ENCODE measurements at places on chromosomes 1 and 21.
A peak's percentile ranks its signal among the peaks of the same experiment; 100 is the strongest.

DNA sequence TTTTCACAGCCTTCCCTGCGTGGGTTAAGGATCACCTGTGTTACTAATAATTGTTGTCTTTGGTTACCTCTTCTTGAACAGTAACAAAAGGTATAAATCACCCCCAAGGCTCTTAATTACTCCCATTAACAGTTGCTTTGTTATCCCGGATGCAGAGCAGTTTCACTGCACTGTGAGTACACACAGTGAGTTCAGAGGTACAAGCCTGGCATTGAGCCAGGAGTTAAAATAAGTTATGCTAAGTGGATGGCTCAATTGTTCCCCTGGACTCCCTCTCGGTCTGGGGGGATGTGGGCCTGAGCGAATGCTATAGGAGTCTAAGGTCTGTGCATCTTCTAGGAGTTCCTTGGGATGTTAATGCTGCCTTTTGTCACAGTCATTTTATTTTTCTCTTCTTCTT is 258.3 kb downstream of the ATG4C start:
- no peaks in the 10 kb centered on the region for H3K4me1 ChIP-seq
- H3K36me3 ChIP-seq = no peaks in the 10 kb centered on the region
- no peak overlapping the region for H3K27ac ChIP-seq
- no peak for DNase-seq

DNA sequence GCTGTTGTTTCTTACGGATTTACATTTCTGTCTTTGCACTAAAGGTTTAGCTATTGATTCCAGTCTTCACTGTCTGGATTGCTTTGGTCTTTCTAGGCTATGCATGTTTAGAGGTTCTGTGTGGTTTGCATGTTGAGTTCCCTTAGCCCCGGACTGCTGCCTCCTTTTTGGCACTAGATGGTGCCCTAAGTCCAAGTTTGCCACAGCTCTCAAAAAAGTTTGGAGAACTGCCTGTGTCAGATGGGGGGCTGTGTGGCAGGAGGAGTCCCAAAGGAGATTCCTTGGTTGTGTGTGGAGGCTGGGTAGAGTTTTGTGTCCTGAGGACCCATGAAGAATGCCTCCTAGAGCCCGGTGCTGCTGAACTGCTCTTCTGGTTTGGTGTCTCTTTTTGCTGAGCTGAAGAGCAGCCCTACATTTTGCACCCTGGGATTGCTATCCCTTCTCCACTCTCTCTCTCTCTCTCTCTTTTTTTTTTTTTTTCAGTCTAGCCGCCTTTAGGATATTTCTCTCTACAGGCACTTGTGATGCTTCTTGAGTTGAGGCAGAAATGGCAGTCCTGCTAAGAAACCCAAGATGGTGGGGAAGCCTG is 74.4 kb downstream of the PTGS2 start:
- DNase-seq = peak; percentile 46
- no peaks in the 10 kb centered on the region for H3K4me1 ChIP-seq
- no peak overlapping the region for H3K4me3 ChIP-seq
- H3K36me3 ChIP-seq = no peaks in the 10 kb centered on the region

DNA sequence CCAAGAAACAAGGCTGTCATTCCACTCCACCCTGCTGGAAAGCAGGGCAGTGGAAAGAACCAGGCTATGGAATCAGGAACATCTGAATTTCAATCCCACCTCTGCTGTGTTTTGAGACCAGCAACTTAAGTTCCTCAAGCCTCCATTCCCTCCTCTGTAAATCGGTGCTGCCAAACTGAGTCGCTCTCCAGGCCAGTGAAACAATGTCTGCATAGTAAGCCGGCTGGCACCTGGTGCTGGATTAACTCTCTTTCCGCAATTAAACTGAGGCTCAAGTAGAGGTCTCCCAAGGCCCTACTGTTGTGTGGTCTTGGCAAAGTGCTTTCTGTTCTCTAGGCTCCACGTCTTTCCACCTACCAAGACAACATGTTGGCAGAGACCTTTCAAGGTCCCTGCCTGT is 65.3 kb downstream of the SSBP3 start:
- H3K4me1 ChIP-seq = peaks cover 39% of the 10 kb centered on the region
- no peak for DNase-seq
- H3K27ac ChIP-seq = no peak overlapping the region
- H3K27me3 ChIP-seq = no peaks in the 10 kb centered on the region
- H3K4me3 ChIP-seq = no peak overlapping the region

DNA sequence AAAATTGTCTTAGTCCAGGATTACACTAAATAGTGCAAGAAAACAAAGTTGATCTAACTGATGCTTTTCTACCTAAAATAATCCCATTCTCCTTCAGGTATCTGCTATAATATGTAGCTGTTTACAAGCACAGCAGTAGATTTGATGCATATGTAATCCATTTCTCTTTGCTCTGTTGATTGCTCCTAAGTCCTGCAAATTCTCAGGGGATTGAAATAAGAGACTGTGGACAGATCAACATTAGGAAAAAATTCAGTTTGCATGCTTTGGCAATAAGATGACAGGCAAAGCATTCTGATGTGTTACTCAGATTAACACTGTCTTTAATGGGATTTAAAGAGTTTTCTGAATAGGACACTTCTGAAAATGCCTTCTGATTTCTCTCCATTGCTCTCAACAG is 34.7 kb downstream of the RNF11 start:
- H3K4me3 ChIP-seq = no peak overlapping the region
- H3K4me1 ChIP-seq = peaks cover 27% of the 10 kb centered on the region
- H3K27me3 ChIP-seq = no peaks in the 10 kb centered on the region

DNA sequence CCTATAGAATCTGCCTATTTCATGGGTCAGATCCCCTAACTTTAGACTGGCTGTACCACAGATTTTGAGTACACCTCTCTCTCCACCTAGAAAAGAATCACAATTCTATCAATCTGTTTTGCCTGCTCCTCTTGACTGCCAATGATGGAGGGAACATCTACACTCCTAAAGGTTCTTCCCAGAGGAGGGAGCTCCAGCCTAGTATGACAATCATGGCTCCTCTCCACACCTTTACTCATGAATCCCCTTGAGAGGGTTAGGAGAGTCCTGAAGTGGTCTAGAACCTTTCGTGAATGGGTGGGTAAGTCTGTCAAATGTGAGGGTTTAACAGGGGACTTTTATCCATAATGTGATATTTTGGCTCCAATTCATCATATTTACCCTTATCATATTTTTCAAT is 48.0 kb downstream of the DNAI4 start:
- H3K27ac ChIP-seq = no peak overlapping the region
- no peaks in the 10 kb centered on the region for H3K4me1 ChIP-seq
- no peak for DNase-seq
- H3K27me3 ChIP-seq = no peaks in the 10 kb centered on the region
- H3K4me3 ChIP-seq = no peak overlapping the region
- no peaks in the 10 kb centered on the region for H3K36me3 ChIP-seq

DNA sequence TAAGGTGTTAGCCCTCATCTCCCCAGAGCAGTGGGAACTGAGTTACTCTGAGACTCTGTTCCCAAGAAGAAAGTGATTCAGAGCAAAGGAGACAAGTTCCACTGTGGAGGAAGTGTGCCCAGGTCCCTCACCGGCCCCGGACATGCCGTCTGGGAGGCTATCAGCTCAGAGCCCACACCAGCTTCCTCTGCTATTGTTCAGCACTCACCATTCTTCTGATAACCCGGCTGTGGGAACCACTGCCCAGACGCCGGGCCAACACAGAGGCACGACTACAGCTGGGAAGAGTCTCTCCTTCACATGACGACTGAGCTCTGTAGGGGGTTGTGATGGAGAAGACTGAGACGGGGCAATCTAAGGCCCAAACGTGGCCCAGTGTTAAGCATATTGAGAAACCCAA is 34.2 kb upstream of the GJA5 start:
- no peak overlapping the region for H3K27ac ChIP-seq
- no peaks in the 10 kb centered on the region for H3K4me1 ChIP-seq
- no peaks in the 10 kb centered on the region for H3K36me3 ChIP-seq
